ENCODE measurements at places on chromosomes 11 and 22.

DNA sequence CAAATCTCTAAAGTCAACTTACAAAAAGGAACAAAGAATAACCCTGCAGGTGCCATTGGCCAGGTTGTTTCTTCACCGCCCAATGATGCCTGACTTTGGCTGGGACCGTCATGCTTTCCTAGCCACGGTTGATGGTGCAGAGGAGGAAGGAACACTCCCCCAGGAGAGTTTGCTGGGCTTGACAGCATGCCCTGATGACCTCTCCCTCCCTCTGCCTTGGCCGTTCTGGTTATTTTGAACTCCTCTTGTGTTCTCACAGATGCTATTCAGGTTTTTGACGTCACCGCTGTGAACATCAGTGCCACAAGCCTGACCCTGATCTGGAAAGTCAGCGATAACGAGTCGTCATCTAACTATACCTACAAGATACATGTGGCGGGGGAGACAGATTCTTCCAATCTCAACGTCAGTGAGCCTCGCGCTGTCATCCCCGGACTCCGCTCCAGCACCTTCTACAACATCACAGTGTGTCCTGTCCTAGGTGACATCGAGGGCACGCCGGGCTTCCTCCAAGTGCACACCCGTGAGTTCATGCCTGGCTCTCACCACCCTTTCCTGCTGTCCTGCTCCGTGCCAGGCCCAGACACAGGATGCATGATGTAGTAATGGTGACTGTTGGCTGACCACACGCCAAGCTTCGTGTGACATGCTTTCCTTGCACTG is 89.0 kb upstream of the OR4B1 start:
- no peak for DNase-seq

DNA sequence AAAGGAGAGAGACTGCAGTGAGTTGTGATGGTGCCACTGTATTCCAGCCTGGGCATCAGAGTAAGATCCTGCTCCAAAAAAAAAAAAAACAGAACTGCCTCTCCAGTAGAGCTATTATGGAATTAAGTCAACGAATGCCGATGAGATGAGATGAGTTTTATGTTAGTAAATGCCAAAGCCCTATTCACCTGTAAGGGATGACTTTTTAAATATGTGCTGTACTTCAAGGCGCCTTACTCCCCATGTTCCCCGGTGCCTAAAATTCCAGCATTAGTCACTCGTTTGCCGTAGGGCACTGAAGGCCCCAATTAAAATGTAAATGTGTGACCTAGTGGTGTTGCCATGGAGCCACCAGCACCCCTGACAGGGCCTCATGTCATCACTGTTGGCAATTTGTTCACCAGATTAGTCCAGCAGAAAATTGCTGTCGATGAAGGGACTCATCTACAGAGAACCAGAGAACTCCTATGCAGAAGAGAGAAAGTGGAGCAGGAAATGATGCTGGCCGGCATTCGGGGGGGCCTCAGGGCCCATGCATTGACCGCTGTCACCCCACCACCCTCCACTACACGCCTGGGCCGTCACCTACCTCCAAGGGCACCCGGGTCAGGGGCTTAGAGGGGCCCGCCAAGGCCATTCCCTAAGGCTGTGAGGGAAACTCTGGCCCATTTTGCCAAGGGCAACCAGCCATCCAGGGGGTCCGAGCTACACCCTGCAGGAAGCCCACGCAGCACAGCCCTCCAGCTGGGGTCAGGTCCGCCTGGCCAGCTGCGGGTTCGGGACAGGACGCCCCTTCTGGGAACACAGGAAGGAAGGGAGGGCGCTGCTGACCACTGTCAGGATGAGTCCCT is 17.8 kb downstream of the LIF start:
- DNase-seq = no peak

GRCh38 chr11:59558270-59558643 is 46.9 kb downstream of the OR4D9 start:
- DNase-seq = no peak

GRCh38 chr11:36109850-36110606 is 166.2 kb downstream of the LDLRAD3 start:
- DNase-seq = no peak

DNA sequence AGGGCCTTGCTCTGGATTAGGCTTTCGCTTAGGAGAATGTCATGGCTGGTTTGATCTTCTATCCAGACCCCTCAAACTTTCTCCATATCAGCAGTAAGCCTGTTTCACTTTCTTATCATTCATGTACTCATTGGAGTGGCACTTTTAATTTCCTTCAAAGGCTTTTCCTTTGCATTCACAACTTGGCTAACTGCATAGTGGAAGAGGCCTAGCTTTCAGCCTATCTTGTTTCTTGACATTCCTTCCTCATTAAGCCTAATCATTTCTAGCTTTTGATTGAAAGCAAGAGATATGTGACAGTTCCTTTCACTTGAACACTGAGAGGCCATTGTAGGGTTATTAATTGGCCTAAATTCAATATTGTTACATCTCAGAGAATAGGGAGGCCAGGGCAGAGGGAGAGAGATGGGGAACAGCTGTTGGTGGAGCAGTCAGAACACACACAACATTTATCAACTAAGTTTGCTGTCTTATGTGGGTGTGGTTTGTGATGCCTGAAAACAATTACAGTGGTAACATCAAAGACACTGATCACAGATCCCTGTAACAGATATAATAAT is 37.7 kb upstream of the APOBEC3A start:
- DNase-seq = no peak

- DNase-seq = no peak
Measured at GRCh38 chr11:10809373-10810160, 841 bp upstream of the EIF4G2 start.

GRCh38 chr22:22721681-22722354 is 77.4 kb downstream of the GGTLC2 start:
- DNase-seq = no peak

- DNase-seq = no peak
Measured at GRCh38 chr11:65262776-65263175, 1.0 kb downstream of the POLA2 start.

DNA sequence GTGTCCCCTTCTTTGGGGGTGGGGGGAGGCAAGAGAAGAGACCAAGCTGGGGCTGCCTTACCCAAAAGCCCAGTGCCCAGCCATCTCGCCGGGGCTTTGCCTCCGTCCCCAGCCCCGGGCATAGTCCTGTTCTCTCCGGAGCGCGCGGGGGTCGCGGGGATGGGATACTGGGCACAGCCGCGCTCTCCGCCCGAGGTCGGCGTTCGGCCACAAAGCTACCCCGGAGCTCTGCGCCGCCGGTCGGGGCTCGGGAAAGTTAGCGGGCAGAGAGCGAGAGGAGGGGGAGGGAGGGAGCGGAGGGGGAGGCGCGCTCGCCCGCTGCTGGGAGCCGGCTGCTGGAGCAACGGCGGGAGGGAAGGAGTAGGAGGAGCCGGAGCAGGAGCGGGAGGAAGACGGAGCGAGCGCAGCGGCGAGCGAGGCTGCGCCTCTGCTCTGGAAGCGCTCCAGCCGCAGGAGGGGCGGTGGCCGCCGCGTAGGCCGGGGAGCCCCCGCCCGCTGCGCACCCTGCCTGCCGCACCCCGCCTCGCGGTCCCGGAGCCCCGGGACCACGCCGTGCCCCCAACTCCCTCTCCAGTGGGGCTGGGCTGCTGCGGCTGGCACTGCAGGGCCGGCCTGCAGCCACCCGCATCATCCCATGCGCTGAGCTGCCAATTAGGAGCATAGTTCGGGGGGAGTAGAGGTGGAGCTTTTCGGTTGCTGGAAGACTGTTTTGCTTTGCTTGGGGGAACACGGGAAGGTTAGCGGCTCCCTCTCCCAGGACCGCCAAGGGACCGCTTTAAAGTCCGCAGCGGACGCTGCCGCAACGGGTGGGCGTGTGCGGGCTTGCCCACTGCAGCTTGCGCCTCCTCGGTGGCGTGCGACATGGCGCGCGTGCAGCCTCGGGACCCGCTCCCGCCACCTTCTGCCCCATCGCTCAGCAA is at the start of gene SCN4B:
TSS of gene SCN4B (minus strand) at position 272 of the 920 bp plus-strand sequence. CDS start at position 122, 150 bp downstream.
- DNase-seq = no peak

DNA sequence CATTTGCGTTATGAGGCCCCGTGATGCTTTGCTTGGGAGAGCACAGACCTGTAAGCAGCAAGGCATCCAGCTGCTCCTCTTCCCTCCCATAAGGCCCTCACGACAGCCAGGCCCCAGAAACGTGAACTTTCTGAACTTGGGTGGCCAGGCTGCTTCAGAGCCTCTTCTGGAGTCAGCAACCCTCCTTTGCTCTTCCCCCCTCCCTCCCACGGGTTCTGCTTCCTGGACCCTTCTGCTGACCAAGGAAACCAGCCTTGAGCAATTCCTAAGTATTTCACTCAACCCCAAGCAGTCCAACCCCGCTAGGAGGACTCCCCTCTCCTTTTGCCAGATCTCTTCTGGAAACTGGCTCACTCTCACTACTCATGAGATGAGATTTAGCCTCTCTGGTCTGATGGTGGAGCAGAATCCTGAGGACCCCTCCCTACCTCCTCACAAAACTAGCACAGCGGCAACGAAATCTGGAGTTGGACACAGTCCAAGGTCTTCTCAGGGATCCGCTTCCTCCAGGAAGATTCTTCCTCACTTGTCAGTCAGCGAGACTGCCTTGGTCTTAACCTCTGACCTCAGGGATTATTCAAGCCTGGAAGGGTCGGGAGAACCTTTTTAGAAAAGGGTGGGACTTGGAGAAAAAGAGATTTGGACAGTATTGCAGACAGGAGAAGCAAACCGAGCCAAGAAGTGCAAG is 86.2 kb downstream of the UBASH3B start:
- DNase-seq = no peak

- DNase-seq = no peak
Measured at GRCh38 chr11:95289378-95290101, 58.5 kb upstream of the SESN3 start.
